H1 (cell line): ENCODE measurements at places on chromosomes 1 and 21. TPM values are rescaled to one million over a fixed set of nuclear protein-coding genes. Genes with fewer than 3 reads are reported as not detected.

WDR3 gene
- 62.4 and 67.9 TPM in 2 replicates for total RNA-seq

DNALI1 gene
- 9.5 and 11.3 TPM in 2 replicates for total RNA-seq

GBP1 gene
- not detected in 2 replicates for total RNA-seq

OR10J1 gene
- not detected in 2 replicates for total RNA-seq

AKNAD1 gene
- not detected in 2 replicates for total RNA-seq

CLCNKA gene
- 0.95 and 1.3 TPM in 2 replicates for total RNA-seq

GNG4 gene
- 96.5 and 96.8 TPM in 2 replicates for total RNA-seq

ADAMTSL4 gene
- total RNA-seq = 5.3 and 5.4 TPM in 2 replicates
